Stimulated activated CD4-positive, alpha-beta T cell treated with anti-CD3 and anti-CD28 coated beads, Interleukin-4, amount 100 ng/mL, for 24 hours (primary cell): ENCODE measurements at places on chromosomes 6 and 20.
A peak's percentile ranks its signal among the peaks of the same experiment; 100 is the strongest.

GRCh38 chr6:160218810-160219209 is 39.8 kb downstream of the SLC22A2 start:
- DNase-seq: no peak

- no peak for DNase-seq
Observed at GRCh38 chr6:30640481-30640880, 6.5 kb upstream of the C6orf136 start.

GRCh38 chr6:12403201-12403826 is 113.2 kb downstream of the EDN1 start:
- no peak for DNase-seq

DNA sequence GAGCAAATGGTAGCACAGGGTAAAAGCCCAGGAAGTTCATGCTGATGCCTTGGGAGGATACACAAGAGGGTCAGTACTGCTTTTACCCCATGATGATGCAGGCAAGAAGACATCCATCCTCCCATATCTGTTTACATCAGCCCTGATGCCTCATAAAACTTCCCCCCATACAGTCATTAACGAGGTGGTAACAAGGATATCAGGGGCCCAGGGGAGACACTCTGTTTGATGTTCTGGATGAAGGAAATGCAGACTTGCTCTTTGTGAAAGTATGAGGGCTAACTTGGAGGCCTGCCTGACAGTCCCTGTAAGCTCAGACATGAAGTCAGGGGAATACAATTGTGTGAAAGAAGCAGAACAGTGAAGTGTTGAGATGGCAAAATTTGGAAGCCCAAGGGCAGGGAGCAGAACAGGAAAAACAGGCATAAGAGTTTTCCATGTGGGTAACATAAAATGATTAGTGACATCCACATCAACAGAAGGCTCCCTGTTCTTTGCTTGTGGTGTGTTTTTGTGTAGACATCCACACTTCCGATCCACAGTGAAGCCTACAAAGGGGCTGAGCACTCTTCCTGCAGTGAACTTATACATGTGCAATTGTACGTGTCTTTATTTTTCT is 813.4 kb downstream of the MAFB start:
- DNase-seq: no peak

GRCh38 chr6:16318538-16318937 is 80.2 kb downstream of the GMPR start:
- peak; percentile 63 for DNase-seq

DNA sequence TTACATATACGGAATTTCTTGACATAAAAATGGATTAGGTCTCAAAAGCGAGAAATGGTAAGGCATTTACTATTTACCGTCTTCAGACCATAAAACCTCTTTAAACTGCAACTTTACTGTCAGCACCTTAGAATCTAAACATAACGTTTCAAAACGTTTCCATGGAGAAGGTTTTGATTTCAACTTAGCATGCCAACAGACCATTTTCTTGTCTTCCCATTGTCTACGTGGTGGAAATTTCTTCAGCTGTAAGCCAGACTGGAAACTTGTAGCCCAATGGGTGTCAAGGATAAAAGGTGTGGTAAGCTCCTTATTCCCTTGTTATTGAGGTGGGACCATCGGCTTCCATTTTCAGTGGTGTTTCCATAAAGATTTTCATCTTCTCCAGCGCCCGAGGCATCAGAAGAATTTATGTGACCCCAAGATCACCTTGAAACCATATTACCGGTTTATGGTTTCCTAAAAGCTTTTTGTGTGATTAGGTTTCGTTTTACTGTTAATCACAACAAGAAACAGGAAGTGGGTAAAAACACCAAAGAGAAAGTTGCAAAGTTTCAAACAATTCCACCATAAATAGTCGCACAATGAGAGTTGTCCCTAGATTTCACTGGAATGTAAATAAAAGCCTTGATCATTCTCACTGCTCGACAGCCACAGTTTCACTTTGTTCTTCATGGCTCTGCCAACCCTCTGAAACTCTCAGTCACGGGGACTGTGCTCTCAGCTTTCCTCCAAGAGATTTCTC is 63.0 kb upstream of the CD2AP start:
- DNase-seq: peak; percentile 8

GRCh38 chr6:45917439-45917838 is 98.2 kb downstream of the CLIC5 start:
- no peak for DNase-seq
